ENCODE measurements at places on chromosomes 1 and 21.

- no peak for DNase-seq
These were observed 382 bp downstream of the TRMT1L start for GRCh38 chr1:185156288-185156853.

DNA sequence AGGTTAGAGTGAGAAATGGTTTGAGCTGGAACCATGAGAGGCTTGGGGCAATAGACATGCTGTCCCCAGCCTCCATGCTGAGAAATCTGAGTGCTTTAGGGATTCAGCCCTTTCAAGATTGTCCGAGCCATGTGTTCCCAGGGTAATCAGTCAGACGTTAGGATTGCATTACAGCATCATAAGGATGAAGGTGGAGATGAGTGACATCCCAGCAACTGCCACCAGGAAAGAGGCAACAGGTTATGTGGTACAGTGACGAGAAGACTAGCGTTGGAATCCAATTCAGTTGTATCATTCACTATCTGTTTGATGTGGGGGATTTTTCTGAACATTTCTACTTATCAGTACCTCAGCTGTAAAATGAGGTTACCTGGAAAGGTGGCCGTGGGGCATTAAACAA is 1.7 kb downstream of the CAMK1G start:
- no peak for DNase-seq

- no peak for DNase-seq
These were observed 35.0 kb upstream of the TDRD10 start for GRCh38 chr1:154466921-154467417.

DNA sequence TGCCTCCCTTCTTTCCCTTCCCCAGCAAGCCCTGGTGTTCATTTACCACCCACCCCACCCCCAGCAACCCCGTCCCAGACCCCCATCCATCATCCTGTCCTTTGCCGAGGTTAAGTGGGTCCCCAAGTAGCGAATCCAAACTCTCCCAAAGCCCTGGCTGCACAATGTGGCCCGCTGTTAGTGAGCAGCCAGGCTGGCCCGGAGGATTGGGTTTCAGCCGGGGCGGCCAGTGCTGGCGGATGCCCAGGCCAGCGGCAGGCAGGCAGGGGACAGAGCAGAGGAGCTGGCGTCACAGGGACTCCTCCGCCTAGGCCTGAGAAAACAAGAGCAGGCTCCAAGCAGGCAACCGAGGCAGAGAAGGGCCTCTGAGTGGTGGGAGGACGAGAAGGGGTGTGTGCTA is 61.4 kb downstream of the EPHB2 start:
- no peak for DNase-seq

DNA sequence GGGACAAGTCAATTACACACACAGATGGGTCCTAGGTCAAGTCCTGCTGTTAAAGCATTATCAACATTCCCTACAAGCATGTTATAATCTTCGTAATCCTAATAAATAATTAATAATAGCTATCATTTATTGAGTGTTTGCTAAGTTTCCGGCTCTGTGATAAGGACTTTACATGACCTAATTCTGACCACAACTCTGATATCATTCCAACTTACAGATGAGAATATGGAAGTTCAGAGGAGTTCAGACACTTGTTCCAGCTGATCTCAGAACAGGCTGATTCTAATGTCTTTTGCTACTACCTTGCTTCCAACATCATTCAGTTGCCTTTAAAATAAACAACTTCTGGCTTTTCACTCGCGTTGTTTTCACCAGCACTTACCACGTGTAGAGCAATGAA is 770.1 kb upstream of the CXADR start:
- no peak for DNase-seq

- DNase-seq, result no peak
These were observed 12.6 kb downstream of the GTF2B start for GRCh38 chr1:88878731-88879130.

- peak; percentile 76 for DNase-seq
These were observed 20.8 kb downstream of the PHLDA3 start for GRCh38 chr1:201447903-201448871.
